ENCODE measurements at places on chromosomes 16 and 17.

- DNase-seq = no peak
Observed at GRCh38 chr16:1354815-1355540, 3.2 kb downstream of the GNPTG start.

DNA sequence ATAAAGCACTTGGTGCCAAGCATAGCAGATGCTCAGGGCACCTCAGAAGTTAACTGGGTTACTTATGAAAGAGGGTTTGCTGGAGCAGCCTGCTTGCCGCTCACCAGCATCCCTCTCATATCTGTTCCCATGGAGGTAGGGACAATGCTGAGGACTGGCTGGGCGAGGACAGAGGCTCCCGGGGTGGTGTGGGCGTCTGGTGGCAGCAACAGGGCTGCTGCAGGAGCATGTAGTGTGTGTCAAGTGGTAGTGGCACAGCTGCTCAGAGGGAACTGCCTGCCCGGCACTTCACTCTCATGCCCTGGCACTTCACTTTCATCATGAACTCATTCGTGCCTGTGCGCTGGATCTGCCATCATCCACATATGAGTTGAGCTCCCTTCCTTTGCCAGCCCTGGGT is 26.9 kb upstream of the ZNHIT3 start:
- no peak for DNase-seq

GRCh38 chr17:7435676-7436555 is 681 bp downstream of the TMEM102 start:
- no peak for DNase-seq

- peak; percentile 88 for DNase-seq
Observed at GRCh38 chr16:11100239-11100750, 155.7 kb downstream of the SOCS1 start.

- peak; percentile 58 for DNase-seq
Observed at GRCh38 chr16:29962344-29962994, 590 bp downstream of the TMEM219 start.

- DNase-seq = peak; percentile 80
Observed at GRCh38 chr16:67546761-67547422, 15.4 kb upstream of the CTCF start.

GRCh38 chr17:44120851-44121605 is 2.4 kb downstream of the HDAC5 start:
- no peak for DNase-seq

DNA sequence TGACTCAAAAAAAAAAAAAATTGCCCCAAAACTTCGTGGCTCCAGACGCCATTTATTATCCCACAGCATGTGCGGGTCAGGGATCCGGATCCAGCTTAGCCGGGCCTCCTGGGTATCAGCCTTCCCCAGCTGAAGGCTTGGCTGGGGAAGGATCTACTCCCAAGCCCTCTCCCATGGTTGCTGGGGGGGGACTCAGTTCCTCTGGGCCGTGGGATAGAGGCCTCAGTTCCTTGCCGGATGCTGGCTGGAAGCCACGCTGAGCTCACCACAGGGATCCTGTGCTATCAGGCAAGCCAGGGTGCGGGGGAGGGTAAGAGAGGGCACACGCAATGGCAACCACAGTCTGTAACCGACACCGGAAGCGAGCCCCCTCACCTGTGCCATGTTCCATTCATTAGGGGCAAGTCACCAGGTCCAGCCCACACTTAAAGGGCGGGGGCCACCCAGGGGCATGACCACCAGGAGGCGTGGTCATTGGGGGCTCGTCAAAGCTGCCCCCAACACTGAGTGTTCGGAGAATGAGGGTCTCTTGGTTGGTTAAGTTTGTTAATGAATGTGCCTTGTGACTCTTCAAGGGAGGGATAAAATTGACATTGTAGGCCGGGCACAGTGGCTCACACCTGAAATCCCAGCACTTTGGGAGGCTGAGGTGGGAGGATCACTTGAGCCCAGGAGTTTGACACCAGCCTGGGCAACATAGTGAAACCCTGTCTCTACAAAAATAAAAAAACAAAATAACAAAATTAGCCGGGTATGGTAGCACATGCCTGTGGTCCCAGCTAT is 210.0 kb upstream of the GSE1 start:
- DNase-seq = peak; percentile 34

All from AG08395 (cell line).